Esophagus squamous epithelium (tissue), 5 donors: ENCODE measurements at places on chromosomes 16 and 17.

GRCh38 chr16:84087466-84088151 lies 29.1 kb downstream of the MBTPS1 start:
- no peak for DNase-seq

DNA sequence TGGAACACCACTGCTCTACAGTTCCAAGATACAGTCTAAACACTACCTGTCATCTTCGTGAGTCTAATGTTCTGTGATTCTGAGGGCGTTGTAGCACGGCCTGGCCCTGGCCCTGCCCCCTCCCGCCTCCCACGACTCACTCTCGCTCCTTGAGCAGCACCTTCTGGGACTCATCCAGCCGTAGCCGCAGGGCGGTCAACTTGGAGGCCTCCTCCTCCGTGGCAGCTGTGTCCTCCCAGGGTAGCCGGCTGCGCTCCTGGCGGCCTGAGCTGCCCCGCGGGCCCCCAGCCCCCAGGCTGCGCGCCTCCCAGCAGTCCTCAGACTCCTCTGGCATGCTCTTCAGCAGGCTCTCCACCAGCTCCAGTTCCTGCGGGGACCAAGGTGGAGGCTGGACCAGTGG lies 10.6 kb downstream of the CCDC102A start:
- DNase-seq, result no peak

GRCh38 chr17:70581459-70581858 lies 412.1 kb downstream of the KCNJ2 start:
- no peak for DNase-seq

DNA sequence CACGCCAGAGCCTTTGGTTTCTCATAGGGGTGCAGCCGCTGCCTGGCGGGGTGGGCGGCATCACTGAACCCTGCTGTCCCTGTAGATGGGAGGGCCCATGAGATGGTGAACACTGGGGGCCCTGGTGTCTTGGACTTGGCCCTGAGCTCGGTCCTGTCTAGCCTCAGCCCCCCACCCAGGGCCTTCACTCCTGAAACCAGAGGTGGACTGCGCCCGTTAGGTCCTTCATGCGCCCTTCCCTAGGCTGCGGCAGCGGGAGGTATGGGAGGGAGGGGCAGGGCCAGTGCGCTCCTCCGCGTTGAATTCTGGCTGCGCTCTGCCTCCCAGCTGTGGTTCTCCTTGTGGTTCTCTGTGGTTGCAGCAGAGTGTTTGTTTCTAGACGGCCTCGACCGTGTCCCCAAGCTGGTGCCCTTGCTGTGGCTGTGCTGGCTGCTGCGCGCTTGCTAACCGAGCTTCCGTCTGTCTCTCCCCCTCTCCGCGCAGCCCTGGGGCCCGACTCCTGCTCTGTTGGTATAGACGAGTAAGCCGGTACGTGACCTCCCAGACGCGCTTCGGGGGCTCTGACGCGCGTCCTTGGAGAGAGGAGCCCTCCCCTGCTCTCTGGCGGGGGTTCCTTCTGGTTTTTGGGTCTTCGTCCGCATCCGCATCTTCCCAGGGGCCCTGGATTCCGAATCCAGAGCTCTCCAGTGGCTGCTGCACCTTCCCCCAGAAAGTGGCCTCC lies 7.4 kb upstream of the NUDT16L1 start:
- no peak for DNase-seq

DNA sequence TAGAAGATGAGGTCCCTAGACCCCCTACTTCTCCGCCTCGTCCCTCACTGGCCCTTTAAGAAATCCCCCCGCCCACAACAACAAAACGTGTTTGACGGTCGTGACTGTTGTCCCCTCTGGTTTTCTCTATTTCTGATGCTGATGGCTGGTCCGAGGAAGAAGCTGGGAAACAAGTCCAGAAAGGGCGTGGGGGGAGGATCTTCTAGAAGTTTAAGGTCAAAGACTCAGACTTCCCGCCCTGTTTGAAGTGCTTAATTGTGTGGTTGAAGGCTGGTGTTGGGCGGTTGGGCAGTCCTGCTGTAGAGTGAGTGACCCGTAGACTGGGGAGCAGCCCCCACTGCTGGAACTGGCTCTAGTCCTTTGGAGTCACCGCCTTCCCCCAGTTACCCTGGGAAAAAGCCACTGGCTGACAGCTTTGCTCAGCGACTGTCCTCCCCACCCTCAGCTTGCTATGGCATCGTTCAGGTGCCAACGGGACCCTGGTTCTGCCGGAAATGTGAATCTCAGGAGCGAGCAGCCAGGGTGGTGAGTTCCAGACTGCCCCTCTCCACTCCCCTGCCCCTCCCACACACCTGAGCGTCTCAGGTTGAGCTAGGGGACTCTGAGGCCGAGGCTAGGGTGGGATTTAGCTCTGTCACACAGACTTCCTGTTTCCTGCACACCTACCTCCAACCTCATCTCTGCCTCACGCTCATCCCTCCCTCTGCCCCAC lies 1.6 kb downstream of the MLLT6 start:
- no peak for DNase-seq

GRCh38 chr17:62870030-62870541 lies 62.0 kb upstream of the MARCHF10 start:
- DNase-seq, result no peak

- no peak for DNase-seq
Measured at GRCh38 chr16:4010225-4011158, 105.8 kb downstream of the ADCY9 start.

GRCh38 chr17:73192206-73192893 lies 505 bp upstream of the COG1 start:
- DNase-seq, result no peak

DNA sequence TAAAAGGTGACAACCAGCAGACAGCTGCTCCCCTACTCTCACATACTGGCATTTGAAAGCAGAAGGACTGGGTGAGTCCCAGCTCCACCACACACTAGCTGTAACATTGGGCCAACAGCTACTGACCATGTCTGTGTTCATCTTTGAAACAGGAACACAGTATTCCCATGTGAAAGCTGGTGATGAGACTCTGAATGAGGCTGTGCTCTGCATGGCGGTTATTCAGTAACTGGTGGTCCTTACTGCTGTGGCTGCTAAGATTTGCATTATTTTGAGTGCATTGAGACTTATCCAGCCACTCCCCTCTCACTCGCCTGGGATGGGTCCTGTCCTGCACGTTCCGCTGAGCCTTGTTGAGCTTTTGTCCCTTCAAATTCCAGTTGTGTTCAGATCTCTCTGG lies 342.9 kb downstream of the FOXL1 start:
- DNase-seq, result no peak

- no peak for DNase-seq
Measured at GRCh38 chr16:85265161-85265784, 153.0 kb upstream of the CIBAR2 start.

DNA sequence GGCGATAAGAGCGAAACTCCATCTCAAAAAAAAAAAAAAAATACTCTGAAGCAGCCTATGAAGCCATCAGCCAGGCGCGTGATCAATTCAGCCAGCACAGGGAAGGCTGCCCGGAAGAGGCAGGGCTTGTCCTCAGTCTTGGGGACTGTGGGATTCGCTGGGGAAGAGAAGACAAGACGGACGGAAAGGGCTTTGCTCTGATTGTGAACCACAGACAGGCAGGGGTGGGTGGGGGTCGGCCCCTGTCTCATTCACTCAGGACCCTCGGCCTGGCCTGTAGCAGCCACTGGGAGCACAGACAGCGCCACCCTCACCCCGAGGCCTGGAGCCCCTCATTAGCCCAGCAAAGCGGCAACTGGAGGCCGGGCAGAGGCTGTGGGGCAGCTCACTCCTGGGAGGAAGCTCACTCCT lies 37.2 kb downstream of the ABR start:
- no peak for DNase-seq

- DNase-seq, result no peak
Measured at GRCh38 chr17:66620528-66620927, 214.4 kb upstream of the CACNG5 start.

DNA sequence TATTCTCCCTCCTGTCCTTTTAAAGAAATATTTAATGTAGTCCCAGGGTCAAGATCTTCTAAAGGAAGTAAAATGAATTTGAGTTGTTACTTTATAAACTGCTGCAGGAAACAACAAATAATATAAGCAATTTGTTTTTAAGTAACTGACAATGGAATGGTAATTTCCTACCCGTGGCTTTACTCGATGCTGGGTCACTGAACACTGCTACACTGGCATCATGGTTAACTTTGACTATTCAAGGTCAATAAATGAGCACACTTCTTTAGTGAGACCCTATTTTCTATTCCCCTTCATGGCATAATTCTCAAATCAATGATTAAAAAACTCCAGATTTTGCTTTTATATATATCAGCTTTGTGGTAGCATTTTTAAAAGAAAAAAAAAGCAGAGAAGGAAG lies 22.1 kb upstream of the ERCC4 start:
- DNase-seq, result no peak

DNA sequence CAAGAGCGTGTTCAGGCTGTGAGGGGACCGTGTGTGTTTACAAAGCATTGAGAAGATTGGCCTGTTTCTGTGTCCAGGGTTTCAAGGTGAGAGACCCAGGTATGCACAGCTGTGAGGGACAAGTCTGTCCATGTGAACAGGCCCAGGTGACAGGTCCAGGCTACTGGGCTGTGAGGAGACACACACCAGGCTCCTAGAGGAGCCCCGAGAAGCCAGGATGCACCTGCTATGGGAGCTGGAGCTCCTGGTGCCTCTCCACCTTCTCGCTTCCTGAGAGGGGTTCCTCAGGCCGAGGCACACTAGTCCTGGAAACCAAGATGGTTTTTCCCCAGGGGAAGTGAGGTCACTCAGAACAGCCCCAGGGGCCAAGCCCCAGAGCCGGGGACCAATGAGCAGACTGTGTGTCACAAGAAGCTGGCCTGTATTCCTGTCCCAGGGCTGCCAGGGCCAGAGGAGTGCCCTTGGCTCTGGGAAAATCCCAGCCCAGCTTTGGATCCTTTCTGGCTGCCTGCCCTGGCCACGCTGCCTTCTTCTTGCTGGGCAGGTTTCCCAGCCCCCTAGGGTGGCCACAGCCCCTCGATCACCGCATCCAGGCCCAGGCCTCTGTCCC lies 153.4 kb upstream of the PLCG2 start:
- DNase-seq, result no peak

DNA sequence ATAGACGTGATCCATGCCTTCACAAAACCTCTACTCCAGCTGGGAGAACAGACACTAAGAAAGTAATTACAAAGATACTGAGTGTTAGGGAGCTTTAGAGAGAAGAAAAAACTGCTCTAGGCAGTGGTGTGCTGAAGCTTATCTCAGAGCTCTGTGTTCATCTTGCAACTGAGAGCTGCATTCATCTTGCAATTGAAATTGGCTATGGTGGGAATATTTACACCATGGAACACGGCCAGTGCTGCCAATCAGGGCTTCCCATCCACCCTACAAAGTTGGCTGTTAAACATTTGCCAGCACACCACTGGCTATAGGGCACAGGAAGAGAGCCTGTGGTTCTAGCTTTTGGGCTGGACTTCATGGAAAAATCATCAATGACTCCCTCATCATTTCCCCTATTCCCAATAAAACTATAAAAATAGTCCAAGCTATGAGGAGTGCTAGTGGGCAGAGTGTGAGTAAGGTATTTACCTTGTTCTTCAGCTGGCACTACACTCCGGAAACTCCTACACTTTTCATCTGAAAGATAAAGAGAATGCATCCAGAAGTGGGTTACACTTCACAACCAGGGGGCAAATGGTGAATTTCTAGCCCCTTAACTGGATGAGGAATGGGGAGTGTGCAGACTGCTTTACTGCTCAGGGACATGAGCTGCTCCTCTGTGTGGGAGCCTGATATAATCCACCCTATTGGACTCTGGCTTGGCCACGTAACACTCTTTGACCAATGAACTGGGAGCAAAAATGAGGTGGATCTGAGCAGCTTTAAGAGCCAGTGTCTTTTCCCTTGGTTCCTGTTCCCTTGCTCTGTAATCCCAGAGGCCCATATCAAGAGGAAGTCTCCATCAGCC lies 11.6 kb downstream of the GSG1L2 start:
- DNase-seq, result no peak

DNA sequence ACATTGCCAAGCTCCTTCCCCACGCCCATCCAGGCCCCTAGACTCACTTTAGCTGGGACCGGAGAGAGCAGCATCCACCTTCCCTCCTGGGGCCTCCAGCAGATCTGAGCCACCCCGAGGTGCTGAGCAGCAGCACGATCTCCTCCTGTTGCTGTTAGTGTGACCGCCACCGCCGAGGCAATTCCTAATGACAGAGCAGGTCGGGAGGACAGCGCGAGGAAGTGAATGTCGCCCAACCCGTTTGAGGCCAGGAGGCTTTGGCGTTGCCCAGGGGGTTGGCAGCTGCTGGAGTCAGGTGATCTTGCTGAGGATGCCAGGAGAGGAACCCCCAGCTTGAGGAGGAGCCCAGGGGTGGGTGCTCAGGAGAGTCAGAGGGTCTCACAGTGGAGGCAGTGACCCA lies at the start of gene RNF222:
Gene RNF222 (minus strand): TSS at position 192 of the 400 bp plus-strand sequence. CDS start 4,366 bp downstream, outside the sequence.
- DNase-seq, result no peak

GRCh38 chr16:8639694-8640093 lies 18.2 kb downstream of the METTL22 start:
- no peak for DNase-seq

DNA sequence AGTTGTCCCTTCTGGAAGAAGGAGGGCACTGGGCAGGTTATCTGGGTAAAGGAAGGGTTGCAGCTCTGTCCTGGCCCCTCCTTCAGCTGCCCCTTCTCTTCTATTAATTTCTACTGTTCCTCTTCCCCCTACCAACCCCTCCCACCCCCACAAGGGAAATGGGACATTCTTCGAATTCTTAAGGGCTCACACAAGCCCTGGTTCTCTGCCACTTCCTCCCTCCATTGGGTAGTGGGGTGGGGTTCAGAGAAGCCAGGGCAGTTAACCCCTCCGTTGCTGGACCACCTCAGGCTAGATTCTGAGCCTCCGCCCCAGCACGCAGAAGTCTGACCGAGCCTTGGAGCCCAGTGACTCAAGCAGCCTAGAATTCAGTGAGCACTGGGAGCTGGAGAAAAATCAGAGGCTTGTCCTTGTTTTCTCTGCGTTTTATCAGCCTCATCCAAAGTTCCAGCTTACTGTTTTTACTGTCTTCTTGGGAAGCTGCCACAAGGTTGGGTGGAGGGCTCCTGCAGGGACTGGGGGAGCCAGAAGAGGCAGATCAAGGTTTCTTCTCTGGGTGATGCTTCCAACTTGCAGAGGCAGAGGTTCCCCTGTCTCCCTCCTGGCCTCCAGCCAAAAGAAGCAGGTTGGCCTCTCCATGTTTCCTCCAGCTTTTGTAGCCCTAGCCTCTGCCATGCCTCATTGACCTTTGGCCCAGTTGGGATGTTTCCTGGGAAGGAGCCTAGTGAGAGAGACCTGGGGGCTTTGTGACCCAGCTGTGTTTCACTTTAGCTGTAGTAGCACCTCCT lies 10.2 kb downstream of the LASP1 start:
- no peak for DNase-seq

DNA sequence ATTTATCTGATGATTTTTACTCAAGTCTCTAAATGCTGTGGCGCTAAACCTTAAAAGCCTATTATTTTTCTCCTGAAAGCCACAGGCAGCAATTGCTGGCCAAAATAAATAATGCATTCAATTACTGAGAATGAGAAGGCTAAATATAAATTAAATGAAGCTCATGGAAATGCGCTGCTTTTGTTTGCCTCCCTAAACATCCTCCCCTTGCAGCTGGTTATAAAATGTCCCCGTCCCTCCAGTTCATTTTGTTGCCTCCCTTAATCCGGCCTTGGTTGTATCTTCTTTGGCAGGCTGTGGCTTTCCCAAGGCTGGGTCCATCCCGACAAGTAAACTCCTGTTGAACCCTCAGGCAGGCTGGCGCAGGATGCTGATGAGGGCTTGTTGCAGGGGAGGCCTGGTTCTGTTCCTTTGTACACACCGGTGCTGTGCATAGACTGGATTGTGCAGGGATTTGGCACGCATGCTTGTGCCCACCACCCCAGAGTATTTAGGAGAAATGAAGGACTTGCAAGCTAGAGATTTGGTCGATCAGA lies 62.7 kb downstream of the KNOP1 start:
- DNase-seq, result no peak
